Right forelimb (tissue), 1 donor: ENCODE measurements at places on chromosomes 11 and 22.
A peak's percentile ranks its signal among the peaks of the same experiment; 100 is the strongest.

DNA sequence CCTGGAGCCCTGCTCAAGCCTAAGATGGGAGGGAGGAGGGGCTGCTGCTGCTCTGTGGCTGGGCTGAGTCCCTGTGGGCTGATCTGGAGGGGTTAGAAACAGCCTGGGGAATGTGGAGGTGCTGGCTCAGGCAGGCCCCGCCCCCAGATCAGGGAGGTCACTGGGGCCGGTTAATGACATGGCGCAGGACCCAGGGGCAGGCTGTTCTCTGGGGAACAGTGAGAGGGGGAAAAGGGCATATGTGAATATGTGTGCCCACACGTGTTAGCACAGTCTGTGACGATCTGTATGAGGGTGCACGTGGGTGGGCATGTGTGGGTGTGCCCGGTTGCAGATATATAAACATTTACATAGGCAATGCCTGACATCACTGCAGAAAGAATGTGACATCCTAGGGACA is 143.5 kb downstream of the MIAT start:
- DNase-seq, result no peak

- no peak for DNase-seq
Measured at GRCh38 chr11:95877291-95877690, 46.6 kb downstream of the MTMR2 start.

- DNase-seq, result no peak
Measured at GRCh38 chr11:88657076-88657738, 319.7 kb upstream of the CTSC start.

DNA sequence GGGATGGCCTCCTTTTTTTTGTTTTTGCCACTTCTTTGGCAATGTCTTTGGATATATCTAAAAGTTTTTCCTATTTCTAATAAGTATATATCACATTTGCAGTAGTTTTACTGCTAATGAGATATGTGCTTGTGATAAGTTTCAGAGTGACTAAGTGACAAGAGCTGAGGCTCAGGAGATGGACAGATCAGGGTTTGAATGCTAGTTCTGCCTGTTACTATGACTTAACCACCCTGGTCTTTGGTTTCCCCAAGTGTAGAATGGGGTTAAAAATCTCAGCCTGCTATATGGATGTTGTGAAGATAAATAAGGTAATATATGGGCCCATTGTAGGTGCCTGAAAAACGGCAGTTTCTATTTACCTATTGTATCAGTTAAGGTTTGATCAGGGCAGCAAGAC is 9.1 kb upstream of the MICAL2 start:
- no peak for DNase-seq

DNA sequence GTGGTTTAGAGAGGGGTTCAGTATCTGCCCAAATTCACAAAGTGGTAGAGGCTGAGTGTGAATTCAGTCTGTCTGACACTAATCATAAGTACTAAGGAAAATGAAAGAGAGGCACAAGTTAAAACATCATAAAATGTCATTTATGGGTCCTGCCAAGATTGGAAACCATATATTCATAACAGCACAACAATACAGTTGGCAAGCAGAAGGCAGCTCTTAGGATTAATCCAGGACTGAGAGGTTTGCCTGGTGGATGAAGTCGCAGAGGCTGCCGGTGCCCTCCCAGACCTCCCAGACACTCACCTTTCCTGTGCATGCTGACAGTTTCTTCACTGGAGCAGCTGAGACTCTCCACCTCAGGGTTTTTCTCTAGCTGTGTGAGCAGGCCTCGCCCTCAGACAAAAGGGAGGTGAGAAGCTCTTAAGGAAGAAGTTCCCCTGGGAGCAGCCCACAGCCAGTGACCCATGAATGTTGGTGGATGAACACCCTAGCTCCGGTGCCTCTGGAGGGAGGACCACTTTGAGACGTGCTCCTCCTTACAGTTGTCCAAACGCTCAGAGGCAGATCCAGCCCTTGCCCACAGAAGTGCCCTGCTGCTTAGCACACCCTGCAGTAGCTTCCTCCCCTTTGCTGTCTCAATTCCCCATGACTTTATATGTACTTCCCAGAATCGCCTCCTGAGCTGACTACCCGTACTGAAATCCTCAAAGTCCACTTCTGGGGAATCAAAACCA is 43.7 kb downstream of the MAML2 start:
- DNase-seq, result no peak

GRCh38 chr11:107853070-107853469 is 5.5 kb downstream of the SLC35F2 start:
- DNase-seq, result no peak

- DNase-seq, result no peak
Measured at GRCh38 chr11:120964857-120965256, 59.0 kb upstream of the TBCEL start.

DNA sequence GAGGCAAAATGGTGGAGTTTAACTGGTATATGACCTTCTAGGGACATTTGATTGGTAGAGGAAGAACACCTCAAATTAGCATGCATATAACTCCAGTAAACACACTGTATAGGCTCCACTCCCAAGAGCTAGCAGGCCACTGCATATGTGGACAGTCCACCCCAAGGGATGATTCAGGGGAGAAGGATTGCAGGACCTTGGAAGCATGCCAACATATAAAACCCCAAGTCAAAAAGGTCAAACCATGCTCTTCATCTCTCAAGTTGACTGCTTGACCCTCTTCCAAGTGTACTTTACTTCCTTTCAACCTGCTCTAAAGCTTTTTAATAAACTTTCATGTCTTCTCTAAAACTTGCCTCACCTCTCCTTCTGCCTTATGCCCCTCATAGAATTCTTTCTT is 459.9 kb upstream of the CCDC179 start:
- DNase-seq, result no peak

DNA sequence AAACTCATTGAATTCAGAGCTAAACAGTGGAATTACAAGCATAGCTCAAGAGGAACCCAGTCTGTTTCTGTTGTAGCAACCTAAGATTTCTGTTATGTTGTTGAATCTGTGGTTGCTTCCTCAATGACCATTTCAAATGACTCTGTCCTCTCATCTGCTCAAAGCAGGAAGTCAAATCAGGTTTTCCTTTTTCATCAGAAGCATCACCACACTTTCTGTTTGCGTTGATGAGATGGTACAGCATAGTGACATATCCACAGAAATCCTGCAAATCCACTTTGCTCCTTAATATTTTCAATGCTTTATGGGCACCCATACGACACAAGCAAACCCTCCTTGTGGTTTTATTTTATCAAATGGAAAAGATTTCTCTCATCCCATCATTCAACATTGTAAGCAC is 12.6 kb upstream of the UCP2 start:
- DNase-seq, result no peak

GRCh38 chr22:29244785-29245625 is 22.8 kb downstream of the RHBDD3 start:
- no peak for DNase-seq

- no peak for DNase-seq
Measured at GRCh38 chr11:117442049-117442868, 114.6 kb downstream of the CEP164 start.

DNA sequence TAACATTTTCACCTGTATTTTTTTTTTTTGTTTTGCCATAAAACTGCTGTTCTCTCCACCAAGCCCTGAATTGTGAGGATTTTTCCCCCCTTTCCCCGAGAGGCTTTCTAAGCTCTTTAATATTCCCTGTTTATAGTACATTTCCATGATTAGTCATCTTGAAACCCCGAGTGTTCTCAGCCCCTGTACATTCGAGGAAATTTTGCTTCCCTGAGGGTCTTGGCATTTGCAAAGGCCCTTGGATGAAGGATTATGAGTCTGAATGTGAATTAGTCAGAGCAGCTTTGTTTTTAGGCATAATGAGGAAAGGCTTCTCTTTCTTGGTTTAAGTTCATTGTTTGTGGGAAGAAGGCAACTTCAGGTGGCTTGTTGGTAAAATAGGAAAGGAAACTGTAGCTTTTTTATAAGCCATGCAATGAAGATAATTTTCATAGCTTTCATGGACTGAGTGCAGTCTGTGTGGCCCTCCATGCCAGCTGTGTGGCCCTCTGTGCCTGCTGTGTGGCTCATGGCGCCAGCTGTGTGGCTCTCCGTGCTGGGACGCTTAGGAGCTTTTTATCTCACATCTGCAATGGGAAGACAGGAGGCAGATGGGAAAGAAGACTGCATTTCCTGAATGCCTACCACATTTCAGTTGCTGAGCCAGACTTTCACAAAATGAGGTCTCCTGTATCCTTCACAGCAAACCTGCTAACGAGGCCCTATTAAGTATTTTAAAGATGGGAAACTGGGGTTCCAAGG is 129.0 kb downstream of the TEAD1 start:
- DNase-seq, result no peak

DNA sequence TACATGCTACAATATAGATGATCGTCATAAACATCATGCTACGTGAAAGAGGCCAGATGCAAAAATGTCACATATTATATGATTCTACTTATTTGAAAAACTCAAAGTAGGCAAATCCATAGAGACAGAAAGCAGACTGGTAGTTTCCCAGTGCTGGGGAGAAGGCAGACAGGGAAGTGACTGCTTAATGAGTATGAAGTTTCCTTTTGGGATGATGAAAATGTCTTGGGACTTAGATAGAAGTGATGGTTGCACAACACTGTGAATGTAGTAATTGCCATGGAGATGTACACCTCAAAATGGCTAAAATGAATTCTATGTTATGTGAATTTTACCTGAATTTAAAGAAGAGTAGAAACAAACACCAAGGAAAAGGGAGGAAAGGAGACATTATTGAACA is 45.2 kb upstream of the EHF start:
- DNase-seq, result no peak

DNA sequence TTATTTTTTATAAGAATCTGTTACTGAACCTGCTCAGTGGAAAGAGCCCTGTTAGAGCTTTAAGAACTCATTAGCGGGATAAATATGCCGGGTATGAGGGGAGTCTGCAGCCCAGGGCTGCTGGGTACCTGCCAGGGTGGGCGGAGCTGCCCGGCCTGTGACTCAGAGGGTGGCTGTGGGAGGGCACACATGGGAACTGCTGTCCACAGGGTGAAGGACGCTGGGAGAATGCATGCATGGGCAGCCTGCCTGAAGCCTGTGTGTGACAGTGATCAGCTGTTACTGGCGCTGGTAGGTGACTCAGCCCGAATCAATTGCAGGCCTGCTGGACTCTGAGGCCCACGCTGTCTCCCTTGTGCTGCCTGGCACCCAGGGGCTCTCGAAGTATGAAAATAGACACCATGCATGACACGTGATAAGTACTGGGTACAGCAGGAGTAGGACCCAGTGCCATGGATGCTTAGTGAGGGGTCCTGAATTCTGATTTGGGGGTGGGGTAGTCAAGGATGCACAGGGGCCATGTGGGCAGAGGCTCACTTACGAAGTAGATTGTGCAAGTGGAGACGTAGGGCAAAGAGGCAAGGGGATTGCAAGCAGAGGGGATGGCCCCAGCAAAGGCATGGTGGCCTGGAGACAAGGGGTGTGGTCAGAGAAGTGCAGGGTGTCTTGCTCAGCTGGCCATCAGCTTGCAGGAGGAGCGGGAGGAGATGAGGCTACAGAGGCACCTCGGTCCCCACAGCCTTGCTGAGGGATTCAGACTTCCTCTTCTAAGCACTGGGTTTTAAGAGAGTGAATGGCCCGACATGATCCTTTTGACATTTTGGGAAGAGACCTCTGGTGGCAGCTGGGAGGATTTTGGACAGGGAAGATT is 36.5 kb downstream of the GRIK4 start:
- DNase-seq, result peak; percentile 80

GRCh38 chr11:78227921-78228320 is 39.2 kb downstream of the USP35 start:
- DNase-seq, result no peak

- no peak for DNase-seq
Measured at GRCh38 chr11:4551346-4551979, 6.5 kb downstream of the OR52M1 start.

- no peak for DNase-seq
Measured at GRCh38 chr11:33344611-33345010, 87.4 kb downstream of the HIPK3 start.

DNA sequence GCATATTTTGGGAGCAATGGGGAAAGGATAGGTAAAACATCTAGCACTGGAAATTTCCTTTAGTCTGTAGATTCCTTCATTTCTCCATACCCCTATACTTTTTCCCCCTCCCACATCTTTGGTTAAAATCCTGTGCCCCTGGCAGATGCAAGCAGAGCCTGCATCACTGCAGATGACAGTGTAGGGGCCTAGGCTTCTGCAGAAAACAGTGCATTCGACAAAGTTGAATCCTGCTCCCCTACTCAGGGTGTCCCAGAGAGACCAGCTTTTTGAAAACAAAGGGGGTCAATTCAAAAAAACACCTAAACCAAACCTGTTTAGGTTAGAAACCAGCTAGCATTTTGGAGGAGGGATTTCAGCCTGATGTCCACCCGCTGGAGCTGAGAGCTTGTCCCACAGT is 43.8 kb upstream of the BLID start:
- DNase-seq, result no peak

DNA sequence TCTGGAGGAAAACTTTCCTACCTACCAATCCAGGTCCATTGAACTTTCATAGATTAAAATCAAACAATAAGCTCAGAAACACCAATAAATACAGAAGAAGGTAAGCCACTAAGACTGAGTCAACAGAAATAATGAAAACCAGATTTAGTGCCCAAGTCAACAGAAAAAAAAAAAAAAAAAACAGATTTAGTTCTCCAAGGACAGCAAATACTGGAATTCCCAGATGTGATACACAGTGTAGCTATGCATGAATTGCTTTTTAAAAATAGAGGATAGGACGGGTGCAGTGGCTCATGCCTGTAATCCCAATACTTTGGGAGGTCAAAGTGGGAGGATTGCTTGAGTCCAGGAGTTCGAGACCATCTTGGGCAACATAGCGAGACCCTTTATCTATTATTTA is 15.7 kb downstream of the DMC1 start:
- no peak for DNase-seq

DNA sequence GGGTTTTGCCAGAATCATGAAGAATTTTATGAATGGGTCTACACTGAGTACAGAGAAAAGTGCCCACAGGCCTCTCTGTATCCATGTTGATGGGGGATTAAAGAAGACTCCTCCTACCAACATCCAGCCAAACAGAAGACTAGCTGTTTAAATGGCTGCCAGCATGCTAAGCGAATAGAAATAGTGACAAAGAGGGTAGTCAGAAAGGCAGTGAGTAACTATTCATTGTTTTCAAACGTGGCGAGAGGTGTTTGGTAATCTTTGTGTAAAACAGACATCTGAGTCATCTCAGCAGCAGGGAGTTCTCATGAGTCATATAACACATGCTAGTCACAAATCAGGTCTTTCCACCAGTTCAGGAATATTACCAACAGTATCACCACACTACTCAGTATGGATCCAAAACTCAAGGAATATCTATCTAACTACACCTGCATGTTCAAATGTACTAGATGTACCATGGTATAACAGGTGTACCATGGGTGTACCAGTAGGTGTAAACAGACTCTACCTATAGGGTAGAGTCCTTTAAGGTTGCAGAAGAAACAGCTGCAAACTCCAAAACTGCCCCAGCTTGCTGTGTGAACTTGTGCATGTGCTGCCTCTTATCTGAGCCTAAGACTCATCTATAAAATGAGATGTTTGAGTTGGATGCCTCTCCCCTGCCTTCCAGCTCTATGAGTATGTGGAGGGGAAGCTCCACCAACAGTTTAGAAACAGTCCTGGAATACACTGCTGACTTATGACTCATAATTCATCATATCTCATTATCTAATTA is 82.0 kb downstream of the SLC1A2 start:
- no peak for DNase-seq

- peak; percentile 94 for DNase-seq
Measured at GRCh38 chr22:37741312-37741795, 44.5 kb downstream of the TRIOBP start.

GRCh38 chr22:46653596-46653995 is 33.4 kb downstream of the GRAMD4 start:
- DNase-seq, result no peak
